ENCODE measurements at places on chromosomes 2 and 18. TPM values are rescaled to one million over a fixed set of nuclear protein-coding genes. Genes with fewer than 3 reads are reported as not detected.

- no peak overlapping the region for H3K4me3 ChIP-seq
- no peaks in the 10 kb centered on the region for H3K27me3 ChIP-seq
- peaks cover 3% of the 10 kb centered on the region for H3K36me3 ChIP-seq
- no peak for DNase-seq
Measured at GRCh38 chr2:160584972-160585494, 91.4 kb upstream of the RBMS1 start.

The CAPN14 gene
- total RNA-seq: 0.12 TPM

The TLK1 gene
- 58.8 TPM for total RNA-seq

GRCh38 chr2:12658310-12658945, 58.3 kb upstream of the TRIB2 start:
- H3K4me1 ChIP-seq: peaks cover 6% of the 10 kb centered on the region
- H3K4me3 ChIP-seq: no peak overlapping the region
- no peaks in the 10 kb centered on the region for H3K27me3 ChIP-seq

DNA sequence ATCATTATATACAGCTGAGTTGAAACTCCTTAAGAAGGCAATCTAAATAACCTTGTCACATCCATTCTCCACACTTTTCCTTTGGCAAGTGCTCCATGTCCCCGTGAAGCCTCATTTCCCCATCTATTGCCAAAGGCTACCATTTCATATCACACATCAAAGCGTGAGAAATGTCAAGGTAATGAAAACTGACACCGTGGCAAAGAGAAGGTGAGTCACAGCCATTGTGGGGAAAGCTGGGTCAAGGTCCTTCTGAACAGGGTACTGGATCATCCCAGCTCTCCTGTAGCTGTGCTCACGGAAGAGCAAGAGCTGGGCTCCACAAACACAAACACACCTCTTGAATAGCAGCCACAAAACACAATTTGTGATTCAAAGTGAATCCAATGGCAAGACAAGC, 58.2 kb upstream of the REG3G start:
- H3K36me3 ChIP-seq: no peaks in the 10 kb centered on the region
- H3K4me3 ChIP-seq: no peak overlapping the region
- no peak overlapping the region for H3K27ac ChIP-seq
- no peaks in the 10 kb centered on the region for H3K27me3 ChIP-seq

DNA sequence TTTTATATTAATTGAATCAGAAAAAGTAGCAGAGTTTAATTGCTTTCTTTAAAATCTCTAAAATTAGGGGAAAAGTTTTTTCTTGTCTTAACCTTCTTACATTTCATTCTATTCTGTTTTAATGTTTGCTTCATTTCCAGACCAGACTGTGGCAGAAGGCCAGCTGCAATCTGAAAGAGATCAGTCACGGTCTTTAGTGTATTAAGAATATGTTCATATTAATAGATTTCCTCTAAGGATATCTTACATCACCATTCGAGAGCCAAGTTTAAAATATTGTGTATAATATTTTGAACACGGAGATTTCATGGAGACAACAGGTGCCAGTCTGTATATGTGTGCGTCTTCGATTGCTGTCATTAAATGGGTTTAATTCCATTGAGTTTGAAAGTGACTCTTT, 230.9 kb upstream of the ZSWIM2 start:
- H3K27me3 ChIP-seq: no peaks in the 10 kb centered on the region
- H3K4me1 ChIP-seq: no peaks in the 10 kb centered on the region
- no peak overlapping the region for H3K27ac ChIP-seq
- DNase-seq: no peak
- no peaks in the 10 kb centered on the region for H3K36me3 ChIP-seq
- no peak overlapping the region for H3K4me3 ChIP-seq

The BIRC6 gene
- 74.7 TPM for total RNA-seq

The MAPK4 gene
- total RNA-seq: 7.5 TPM

DNA sequence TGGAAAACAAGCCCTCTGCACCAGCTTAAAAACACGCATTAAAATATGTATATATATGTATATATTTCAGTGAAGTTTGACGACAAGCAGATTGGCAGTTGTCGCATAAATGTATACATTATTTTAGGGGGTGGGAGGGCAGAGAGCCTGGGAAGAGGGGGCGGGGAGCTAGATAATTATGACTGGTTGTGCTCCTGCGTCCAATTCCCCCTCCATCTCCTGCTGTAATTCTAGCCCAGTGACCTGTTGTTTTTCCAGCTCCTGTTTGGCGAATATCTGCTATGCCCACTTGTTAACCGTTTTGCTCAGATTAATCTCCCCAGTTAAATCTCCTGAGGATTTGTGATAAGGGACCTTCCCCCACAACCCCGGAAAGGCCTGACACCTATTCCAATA, 656 bp downstream of the UNC80 start:
- H3K36me3 ChIP-seq: no peaks in the 10 kb centered on the region
- no peaks in the 10 kb centered on the region for H3K4me1 ChIP-seq
- no peak overlapping the region for H3K27ac ChIP-seq
- no peak for DNase-seq
- H3K27me3 ChIP-seq: peaks cover 46% of the 10 kb centered on the region
- H3K4me3 ChIP-seq: peak overlapping the region; percentile 78

DNA sequence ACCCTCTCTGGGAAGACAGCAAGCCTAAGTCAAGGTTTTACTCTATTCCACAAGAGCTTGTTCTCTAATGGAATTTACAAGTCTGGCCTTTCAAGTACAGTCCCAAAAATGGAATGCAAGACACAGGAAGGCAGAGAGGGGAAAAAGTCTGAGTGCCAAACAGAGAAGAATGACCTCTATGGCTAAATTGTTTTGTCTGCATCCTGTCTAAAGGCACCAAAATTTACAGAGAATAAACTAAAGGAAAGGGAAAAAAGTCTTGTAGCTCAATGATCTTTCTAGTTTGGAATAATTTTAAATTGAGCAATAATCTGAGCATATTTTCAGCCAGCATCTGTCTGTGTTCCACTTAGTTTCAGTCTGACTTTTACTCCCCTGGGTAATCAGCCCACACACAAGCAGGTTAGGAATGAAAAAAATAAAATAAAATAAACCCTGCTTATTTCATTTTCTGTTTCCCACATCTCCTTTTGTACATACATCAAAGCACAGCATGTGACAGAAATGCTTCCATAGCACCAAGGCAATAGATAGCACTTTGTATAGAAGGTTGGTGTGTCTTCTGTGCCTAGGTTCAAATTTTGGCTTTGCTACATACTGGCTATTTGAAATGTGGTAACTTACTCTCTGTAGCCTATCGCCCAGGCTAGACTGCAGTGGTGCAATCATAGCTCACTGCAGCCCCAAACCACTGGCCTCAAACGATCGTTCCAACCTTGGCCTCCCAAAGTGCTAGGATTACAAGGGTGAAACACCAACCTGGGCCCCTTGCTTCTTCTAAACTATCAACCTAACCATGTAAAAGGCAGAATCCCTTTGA, 105.1 kb downstream of the SLC8A1 start:
- no peaks in the 10 kb centered on the region for H3K27me3 ChIP-seq
- no peak for DNase-seq
- peaks cover 26% of the 10 kb centered on the region for H3K4me1 ChIP-seq
- no peaks in the 10 kb centered on the region for H3K36me3 ChIP-seq
- no peak overlapping the region for H3K27ac ChIP-seq
- H3K4me3 ChIP-seq: no peak overlapping the region

- H3K4me1 ChIP-seq: peaks cover 13% of the 10 kb centered on the region
- H3K27ac ChIP-seq: no peak overlapping the region
- no peaks in the 10 kb centered on the region for H3K27me3 ChIP-seq
- peaks cover 3% of the 10 kb centered on the region for H3K36me3 ChIP-seq
Measured at GRCh38 chr2:216221811-216222210, 112.7 kb downstream of the XRCC5 start.

DNA sequence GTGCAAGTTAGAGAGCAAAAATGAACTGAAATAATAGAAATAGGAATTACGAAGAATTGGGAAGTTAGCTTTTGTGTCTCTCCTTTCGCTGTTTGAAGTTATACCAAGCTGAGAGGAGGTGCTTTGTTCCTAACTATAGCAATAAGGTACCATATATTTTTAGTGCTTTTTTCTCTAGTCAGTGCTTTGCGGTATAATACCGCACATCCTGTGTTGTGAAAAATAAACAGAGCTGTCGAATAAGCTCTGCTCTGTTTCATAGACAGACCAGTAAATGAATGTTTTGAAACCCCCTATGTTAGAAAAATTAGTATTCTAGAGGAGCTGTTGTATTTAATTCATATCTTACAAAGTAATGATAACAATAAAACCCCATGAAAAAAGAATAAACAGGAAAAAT, 130.8 kb downstream of the MAP4K4 start:
- H3K27me3 ChIP-seq: no peaks in the 10 kb centered on the region
- DNase-seq: no peak
- H3K36me3 ChIP-seq: peaks cover 40% of the 10 kb centered on the region
- H3K4me1 ChIP-seq: peaks cover 40% of the 10 kb centered on the region
- peak overlapping the region; percentile 85 for H3K27ac ChIP-seq

DNA sequence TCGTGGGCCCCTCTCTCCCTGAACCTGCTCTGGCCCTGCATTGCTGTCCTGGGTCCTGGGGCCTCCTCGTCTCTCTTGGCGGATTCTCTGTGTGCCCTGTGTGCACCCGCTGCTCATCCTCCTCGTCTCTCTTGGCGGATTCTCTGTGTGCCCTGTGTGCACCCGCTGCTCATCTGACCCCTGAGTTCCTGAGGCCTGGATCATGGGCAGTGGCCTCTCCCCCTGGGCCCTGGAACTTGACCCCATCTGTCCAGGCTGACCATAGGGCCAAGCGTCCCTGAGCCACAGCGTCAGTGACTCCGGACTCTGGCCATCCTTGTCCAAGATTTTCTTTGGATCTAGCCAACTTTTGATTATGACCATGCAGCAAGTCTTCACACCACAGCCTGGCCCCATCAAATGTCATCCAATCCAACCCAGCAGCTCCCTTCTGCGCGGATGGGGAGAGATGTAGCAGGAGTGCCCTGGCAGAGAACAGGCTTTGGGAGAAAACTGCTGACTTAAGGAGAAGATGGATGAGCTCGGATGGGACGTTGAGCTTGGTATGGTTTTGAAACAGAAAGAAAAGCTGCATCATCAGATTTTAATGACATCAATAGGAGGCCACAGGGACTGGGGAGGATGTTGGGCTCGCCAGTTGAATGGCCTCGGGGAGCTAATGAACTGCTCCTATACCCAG, 455.1 kb upstream of the HS6ST1 start:
- peaks cover 14% of the 10 kb centered on the region for H3K27me3 ChIP-seq
- no peaks in the 10 kb centered on the region for H3K36me3 ChIP-seq
- no peak overlapping the region for H3K27ac ChIP-seq
- no peak overlapping the region for H3K4me3 ChIP-seq
- DNase-seq: peak; percentile 45
- peaks cover 23% of the 10 kb centered on the region for H3K4me1 ChIP-seq
